ENCODE measurements at places on chromosomes 2 and 18. TPM values are rescaled to one million over a fixed set of nuclear protein-coding genes. Genes with fewer than 3 reads are reported as not detected.
A peak's percentile ranks its signal among the peaks of the same experiment; 100 is the strongest.

- no peaks in the 10 kb centered on the region for H3K4me1 ChIP-seq
- peak; percentile 47 for DNase-seq
- H3K36me3 ChIP-seq, result no peaks in the 10 kb centered on the region
Observed at GRCh38 chr2:179862898-179863458, 1.6 kb upstream of the ZNF385B start.

GRCh38 chr18:51884039-51884438 is 456.0 kb upstream of the DCC start:
- H3K4me1 ChIP-seq, result peaks cover 4% of the 10 kb centered on the region
- H3K27me3 ChIP-seq, result no peaks in the 10 kb centered on the region
- DNase-seq, result no peak
- H3K27ac ChIP-seq, result no peak overlapping the region
- no peaks in the 10 kb centered on the region for H3K36me3 ChIP-seq

- no peak overlapping the region for H3K4me3 ChIP-seq
- no peaks in the 10 kb centered on the region for H3K36me3 ChIP-seq
- no peak for DNase-seq
- no peaks in the 10 kb centered on the region for H3K4me1 ChIP-seq
Observed at GRCh38 chr2:62653582-62654422, 51.7 kb upstream of the EHBP1 start.

DNA sequence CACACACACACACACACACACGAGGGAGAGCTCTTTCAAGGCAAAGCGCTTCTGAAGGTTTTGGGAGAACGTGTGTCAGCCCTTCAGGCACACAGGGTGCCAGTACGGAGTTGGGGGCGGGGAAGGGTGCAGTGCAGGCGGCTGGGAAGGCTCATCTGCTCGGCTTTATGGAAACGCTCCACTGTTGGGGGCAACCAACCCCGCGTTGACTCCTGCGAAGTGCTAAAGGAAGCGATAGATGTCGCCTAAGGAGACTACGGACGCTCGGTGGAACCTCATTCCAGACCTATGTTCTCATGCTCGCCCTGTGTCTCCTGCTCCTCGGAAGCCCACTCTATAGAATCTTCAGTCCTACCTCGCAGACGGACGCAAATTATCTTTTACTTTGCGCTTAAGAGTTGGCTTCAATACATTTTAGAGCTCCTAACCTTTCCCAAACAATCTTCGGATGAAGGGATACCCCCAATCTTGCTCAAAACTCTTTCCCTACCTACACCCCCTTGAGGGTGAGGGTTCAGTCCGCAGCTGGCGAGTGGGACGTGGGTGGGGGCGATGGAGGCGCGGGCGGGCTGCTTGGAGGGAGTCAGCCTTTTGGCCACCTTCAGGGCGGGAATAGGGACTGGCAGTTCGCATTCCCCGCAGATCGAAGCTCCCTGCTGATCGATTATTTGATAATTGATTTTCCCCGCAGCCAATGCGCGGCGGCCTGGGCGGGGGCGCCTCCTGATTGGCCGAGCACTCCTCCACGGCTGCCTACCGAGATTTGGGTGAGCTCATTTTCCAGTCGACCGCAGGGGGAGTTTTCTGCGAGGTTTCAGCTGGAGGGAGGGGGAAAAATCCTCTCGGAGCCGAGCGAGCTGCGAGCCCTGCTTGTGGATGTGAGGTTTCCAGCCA is 1.9 kb upstream of the MEIS1 start:
- peak; percentile 96 for DNase-seq
- H3K4me3 ChIP-seq, result peak overlapping the region; percentile 97
- no peaks in the 10 kb centered on the region for H3K36me3 ChIP-seq
- H3K4me1 ChIP-seq, result peaks cover 7% of the 10 kb centered on the region

DNA sequence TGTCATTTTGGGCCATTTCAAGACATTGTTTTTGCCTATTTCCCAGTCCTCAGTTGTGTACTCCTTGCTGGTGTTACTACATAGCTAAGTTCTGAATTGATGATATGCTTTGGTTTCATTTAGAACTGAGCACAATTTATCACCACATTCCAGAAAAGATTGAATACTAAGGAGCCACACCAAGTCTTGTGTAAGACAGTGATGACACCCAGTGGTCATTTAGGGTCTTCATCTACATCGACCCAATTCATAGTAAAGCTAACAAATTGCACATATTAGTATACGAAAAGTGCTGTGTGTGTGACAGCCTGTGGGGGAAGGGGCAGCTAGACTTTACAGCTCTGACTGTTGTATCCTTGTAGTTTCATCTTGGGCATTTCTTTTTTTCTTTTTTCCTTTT is 10.9 kb upstream of the DLX2 start:
- H3K27ac ChIP-seq, result no peak overlapping the region
- no peak for DNase-seq

- no peak for DNase-seq
- peak overlapping the region; percentile 52 for H3K27ac ChIP-seq
- no peaks in the 10 kb centered on the region for H3K36me3 ChIP-seq
- no peaks in the 10 kb centered on the region for H3K27me3 ChIP-seq
Observed at GRCh38 chr18:8911408-8912340, 190.8 kb upstream of the NDUFV2 start.

DNA sequence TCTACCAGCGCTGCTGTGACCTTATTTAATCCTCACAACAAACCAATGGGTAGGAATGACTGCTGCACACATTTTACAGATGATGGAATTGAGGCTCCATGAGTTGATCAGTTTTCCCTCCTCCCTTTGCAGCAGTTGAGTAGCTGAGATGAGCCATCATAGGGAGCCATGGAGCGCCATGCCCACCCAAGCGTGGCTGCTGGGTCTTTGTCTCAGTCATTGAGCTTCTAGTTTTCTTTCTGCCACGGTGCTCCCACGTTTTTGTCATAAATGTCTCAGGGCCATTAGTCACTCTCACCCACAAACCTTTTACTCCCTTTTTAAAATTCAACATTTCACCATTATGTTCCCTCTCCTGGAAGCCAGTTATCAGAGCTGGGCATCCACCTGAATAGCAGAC is 45.8 kb downstream of the TMEM17 start:
- H3K4me3 ChIP-seq, result no peak overlapping the region
- no peak overlapping the region for H3K27ac ChIP-seq
- no peaks in the 10 kb centered on the region for H3K36me3 ChIP-seq

- no peaks in the 10 kb centered on the region for H3K27me3 ChIP-seq
- H3K4me1 ChIP-seq, result no peaks in the 10 kb centered on the region
- no peak overlapping the region for H3K4me3 ChIP-seq
Observed at GRCh38 chr2:156649596-156649995, 213.4 kb downstream of the GPD2 start.

DNA sequence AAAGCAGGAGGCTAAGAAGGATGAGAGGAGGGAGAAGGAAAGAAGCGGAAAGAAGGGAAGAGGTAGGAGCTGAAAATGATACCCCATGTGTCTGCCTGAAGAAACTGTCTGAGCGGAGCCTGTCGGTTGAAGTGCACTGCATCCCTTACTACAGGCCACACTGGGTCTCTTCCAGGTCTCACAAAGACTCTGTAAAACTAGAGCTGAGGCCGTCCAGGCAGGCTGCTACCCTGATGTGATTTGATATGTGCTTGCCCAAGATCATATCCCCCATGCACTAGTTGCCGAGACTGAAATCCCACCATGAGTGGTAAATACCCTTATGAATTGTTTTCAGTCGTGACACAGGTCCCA is 134.4 kb downstream of the MAIP1 start:
- peaks cover 26% of the 10 kb centered on the region for H3K4me1 ChIP-seq
- H3K36me3 ChIP-seq, result no peaks in the 10 kb centered on the region
- no peak for DNase-seq
- no peaks in the 10 kb centered on the region for H3K27me3 ChIP-seq

- DNase-seq, result no peak
- H3K36me3 ChIP-seq, result no peaks in the 10 kb centered on the region
- no peak overlapping the region for H3K27ac ChIP-seq
- peaks cover 27% of the 10 kb centered on the region for H3K4me1 ChIP-seq
- no peak overlapping the region for H3K4me3 ChIP-seq
Observed at GRCh38 chr2:29950481-29950880, 29.1 kb upstream of the ALK start.

DNA sequence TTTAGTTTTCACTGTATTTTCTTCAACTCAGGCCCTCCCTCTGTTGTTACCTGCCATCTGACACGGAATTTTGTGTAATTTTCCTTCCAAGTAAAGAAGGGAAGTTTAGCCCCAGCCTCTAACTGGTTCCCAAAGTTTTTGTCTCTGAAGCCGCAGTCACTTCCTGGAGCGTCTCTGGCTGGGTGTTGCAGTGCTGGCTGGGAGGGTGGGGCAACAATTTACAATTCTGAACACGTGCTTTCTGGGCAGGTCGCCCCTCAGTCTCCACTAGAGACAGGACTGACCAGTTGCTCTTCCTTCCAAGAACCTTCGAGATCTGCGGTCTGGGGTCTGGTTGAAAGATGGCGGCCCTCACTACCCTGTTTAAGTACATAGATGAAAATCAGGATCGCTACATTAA is 3.5 kb downstream of the CNDP2 start:
- H3K36me3 ChIP-seq, result peaks cover 68% of the 10 kb centered on the region
- peaks cover 6% of the 10 kb centered on the region for H3K4me1 ChIP-seq
- peak; percentile 61 for DNase-seq
- H3K27me3 ChIP-seq, result no peaks in the 10 kb centered on the region

GRCh38 chr2:30147715-30148610 is 1.2 kb downstream of the YPEL5 start:
- peak overlapping the region; percentile 95 for H3K4me3 ChIP-seq
- peak; percentile 92 for DNase-seq
- peak overlapping the region; percentile 78 for H3K27ac ChIP-seq
- H3K4me1 ChIP-seq, result peaks cover 16% of the 10 kb centered on the region
- H3K36me3 ChIP-seq, result peaks cover 13% of the 10 kb centered on the region

DNA sequence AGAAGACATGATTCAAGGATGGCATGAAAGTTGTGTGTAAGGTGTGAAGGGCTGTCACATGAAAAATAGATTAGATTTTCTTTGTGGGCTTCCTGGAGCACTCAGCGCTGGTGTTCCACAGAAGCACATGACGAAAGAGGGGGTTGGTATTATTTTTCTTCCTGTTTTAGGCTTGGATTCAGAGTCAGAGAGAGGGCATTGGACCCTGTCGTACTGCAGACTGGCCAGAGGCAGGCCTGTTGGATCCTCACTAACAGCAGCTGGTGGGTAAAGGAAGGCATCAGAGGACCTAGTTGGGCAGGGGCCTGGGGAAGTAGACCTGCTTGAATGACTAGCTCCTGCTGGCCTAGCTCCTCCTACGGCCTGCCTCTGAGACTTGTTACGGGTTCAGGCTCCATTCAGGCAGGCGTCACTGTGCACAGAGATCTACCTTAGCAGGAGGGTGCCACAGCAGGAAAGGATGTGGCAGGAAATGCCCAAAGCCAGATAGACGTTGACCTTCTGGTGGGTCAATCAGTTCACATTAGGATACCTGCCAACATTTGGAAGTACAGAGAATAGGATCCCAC is 13.1 kb downstream of the CTLA4 start:
- no peak overlapping the region for H3K4me3 ChIP-seq
- H3K27ac ChIP-seq, result no peak overlapping the region
- no peaks in the 10 kb centered on the region for H3K4me1 ChIP-seq
- peaks cover 11% of the 10 kb centered on the region for H3K27me3 ChIP-seq
- DNase-seq, result peak; percentile 55

GRCh38 chr2:74763962-74764428 is 69.9 kb upstream of the HK2 start:
- H3K36me3 ChIP-seq, result no peaks in the 10 kb centered on the region
- DNase-seq, result no peak
- H3K4me3 ChIP-seq, result no peak overlapping the region
- H3K27me3 ChIP-seq, result peaks cover under 1% of the 10 kb centered on the region
- peak overlapping the region; percentile 42 for H3K27ac ChIP-seq
- no peaks in the 10 kb centered on the region for H3K4me1 ChIP-seq

GRCh38 chr18:73785300-73785699 is 362.3 kb downstream of the FBXO15 start:
- H3K4me1 ChIP-seq, result no peaks in the 10 kb centered on the region
- H3K27ac ChIP-seq, result no peak overlapping the region
- no peaks in the 10 kb centered on the region for H3K36me3 ChIP-seq

DNA sequence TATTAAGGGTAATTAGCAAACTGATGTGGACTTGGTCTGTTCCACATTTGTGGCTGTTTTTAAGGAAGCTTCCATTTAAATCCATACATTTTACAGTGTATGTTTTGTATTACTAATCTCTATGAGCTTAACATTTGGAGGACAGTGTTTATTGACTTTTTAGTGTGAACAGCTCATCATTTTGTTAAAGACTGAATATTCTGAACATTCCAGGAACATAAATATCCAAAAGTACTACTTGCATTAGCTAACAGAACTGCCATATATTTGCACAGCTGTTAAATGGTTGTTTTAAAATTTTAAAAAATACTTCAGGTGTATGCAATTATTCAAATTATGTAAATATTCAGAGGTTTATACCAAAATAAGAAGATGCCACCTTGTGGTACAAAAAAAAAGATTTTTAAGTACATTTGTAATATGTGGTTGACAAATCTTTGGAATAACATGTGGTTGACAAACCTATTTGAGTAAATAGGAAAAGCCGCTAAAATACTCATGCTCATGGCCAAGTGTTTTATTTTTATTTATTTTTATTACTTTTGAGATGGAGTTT is 439.7 kb upstream of the FANCL start:
- no peak overlapping the region for H3K4me3 ChIP-seq
- no peaks in the 10 kb centered on the region for H3K36me3 ChIP-seq

- no peak for DNase-seq
- H3K27me3 ChIP-seq, result no peaks in the 10 kb centered on the region
- no peaks in the 10 kb centered on the region for H3K36me3 ChIP-seq
- peaks cover 4% of the 10 kb centered on the region for H3K4me1 ChIP-seq
- no peak overlapping the region for H3K27ac ChIP-seq
Observed at GRCh38 chr18:1522249-1522615, 617.6 kb downstream of the ADCYAP1 start.

- H3K4me3 ChIP-seq, result no peak overlapping the region
- H3K27ac ChIP-seq, result no peak overlapping the region
- H3K36me3 ChIP-seq, result no peaks in the 10 kb centered on the region
- H3K4me1 ChIP-seq, result no peaks in the 10 kb centered on the region
- no peaks in the 10 kb centered on the region for H3K27me3 ChIP-seq
Observed at GRCh38 chr2:8543383-8544170, 138.3 kb upstream of the ID2 start.

- DNase-seq, result no peak
- H3K27ac ChIP-seq, result no peak overlapping the region
- H3K27me3 ChIP-seq, result no peaks in the 10 kb centered on the region
- no peaks in the 10 kb centered on the region for H3K4me1 ChIP-seq
- H3K4me3 ChIP-seq, result no peak overlapping the region
- no peaks in the 10 kb centered on the region for H3K36me3 ChIP-seq
Observed at GRCh38 chr2:241885291-241885945, 15.9 kb downstream of the RTP5 start.

- no peak overlapping the region for H3K4me3 ChIP-seq
- H3K27ac ChIP-seq, result no peak overlapping the region
- peaks cover 1% of the 10 kb centered on the region for H3K4me1 ChIP-seq
- no peak for DNase-seq
- no peaks in the 10 kb centered on the region for H3K36me3 ChIP-seq
- peaks cover 17% of the 10 kb centered on the region for H3K27me3 ChIP-seq
Observed at GRCh38 chr2:154693741-154694340, 4.7 kb upstream of the KCNJ3 start.

GRCh38 chr2:238225911-238226697 is 13.7 kb downstream of the HES6 start:
- no peak overlapping the region for H3K4me3 ChIP-seq
- no peaks in the 10 kb centered on the region for H3K4me1 ChIP-seq
- DNase-seq, result no peak
- no peak overlapping the region for H3K27ac ChIP-seq
- H3K36me3 ChIP-seq, result no peaks in the 10 kb centered on the region

ATP5F1A gene
- 643 TPM for total RNA-seq

TUBA4B gene
- not detected for total RNA-seq

ASTL gene
- total RNA-seq, result not detected

MROH2A gene
- total RNA-seq, result not detected

Measured in endodermal cell (in vitro differentiated cells).